Stimulated activated CD4-positive, alpha-beta T cell treated with anti-CD3 and anti-CD28 coated beads, Interleukin-2, amount 100 ng/mL, for 48 hours (primary cell): ENCODE measurements at places on chromosomes 3 and 15.

DNA sequence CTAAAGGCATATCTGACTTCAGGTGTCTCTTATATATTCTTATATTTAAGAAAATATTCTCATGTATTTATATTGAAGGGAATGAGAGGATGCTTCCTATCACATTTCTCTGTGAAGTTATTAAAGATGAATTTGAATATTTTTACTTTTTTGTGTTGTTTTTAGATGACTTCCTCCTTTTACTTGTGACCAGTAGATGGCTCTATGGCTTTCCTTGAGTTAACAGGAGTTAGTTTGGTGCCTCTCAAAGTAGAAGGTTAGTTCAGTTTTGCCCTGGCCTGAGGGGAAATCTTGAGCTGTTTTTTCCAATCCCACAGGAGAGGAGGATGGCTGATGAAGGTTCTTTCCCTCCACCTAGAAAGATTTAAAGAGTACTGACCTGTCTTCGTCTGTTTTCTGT, 80.7 kb downstream of the SQOR start:
- DNase-seq: no peak

DNA sequence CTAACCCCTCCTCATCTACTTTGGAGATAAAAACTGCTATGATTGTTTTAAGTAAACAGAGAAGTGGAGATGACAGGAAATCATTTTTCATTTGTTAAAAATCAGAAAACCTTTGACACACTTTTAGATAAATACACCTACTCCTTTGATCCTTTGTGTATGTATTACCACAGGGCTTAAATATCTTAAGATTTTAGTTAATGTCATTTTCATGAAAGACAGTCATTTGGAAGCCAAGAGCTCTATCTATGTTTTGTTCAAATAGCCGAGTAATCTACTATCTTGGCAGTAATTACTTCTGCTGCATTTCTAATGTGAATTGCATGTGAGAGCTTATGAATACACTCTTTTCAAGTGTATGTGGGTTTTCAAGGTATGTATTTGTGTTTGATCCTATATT, 2.0 kb downstream of the ARPP21 start:
- DNase-seq: no peak

- no peak for DNase-seq
Observed at GRCh38 chr15:78446551-78446950, 8.5 kb downstream of the IREB2 start.

- no peak for DNase-seq
Observed at GRCh38 chr3:142706321-142707127, 17.3 kb upstream of the TRPC1 start.
